CD14-positive monocyte (primary cell): ENCODE measurements at places on chromosomes 3 and 15. TPM values are rescaled to one million over a fixed set of nuclear protein-coding genes. Genes with fewer than 3 reads are reported as not detected.
A peak's percentile ranks its signal among the peaks of the same experiment; 100 is the strongest.

DNA sequence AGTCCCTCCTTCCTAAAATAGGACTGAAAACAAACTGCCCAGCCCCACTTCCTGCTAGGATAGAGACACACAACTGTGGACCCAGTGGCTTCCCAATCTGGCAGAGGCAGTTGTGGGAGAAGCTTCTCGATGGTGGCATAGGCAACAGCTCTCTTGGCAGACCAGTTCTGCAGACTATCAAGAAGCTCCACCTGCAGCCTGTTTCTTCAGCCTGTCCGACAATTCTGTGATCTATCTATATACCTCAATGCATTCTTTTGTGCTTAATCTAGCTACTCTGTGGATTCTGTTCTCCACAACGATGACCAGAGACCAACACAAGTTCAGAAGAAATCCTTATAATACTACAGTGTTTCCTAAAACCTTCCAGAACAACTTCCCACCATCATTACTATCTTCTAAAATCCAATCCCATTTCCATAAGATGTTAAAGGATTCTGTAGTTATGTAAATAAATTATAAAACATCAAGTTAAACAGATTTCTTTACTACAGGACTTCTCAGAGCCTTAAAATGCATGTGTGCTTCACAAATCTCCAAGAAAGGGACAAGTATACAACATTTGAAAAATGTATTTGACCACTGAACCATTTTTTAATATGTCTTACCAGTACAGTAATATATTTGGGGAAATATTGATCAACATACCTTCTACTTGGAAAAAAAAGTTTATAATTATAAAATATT, 57.7 kb downstream of the IGF2BP2 start:
- DNase-seq: no peak
- no peaks in the 10 kb centered on the region for H3K36me3 ChIP-seq
- peak overlapping the region; percentile 34 for H3K27ac ChIP-seq
- no peak overlapping the region for H3K4me3 ChIP-seq

GRCh38 chr3:140219291-140219690, 284.3 kb downstream of the CLSTN2 start:
- no peaks in the 10 kb centered on the region for H3K4me1 ChIP-seq
- H3K4me3 ChIP-seq: no peak overlapping the region
- H3K27me3 ChIP-seq: no peaks in the 10 kb centered on the region
- no peaks in the 10 kb centered on the region for H3K36me3 ChIP-seq

GRCh38 chr15:74976159-74976558, 19.2 kb upstream of the SCAMP5 start:
- no peak overlapping the region for H3K4me3 ChIP-seq
- no peaks in the 10 kb centered on the region for H3K36me3 ChIP-seq
- DNase-seq: no peak
- H3K27ac ChIP-seq: no peak overlapping the region
- no peaks in the 10 kb centered on the region for H3K4me1 ChIP-seq

GRCh38 chr3:53595660-53596059, 101.2 kb downstream of the CACNA1D start:
- H3K4me3 ChIP-seq: no peak overlapping the region
- no peak overlapping the region for H3K27ac ChIP-seq
- no peaks in the 10 kb centered on the region for H3K36me3 ChIP-seq
- H3K27me3 ChIP-seq: no peaks in the 10 kb centered on the region
- DNase-seq: no peak
- no peaks in the 10 kb centered on the region for H3K4me1 ChIP-seq

- DNase-seq: no peak
- no peaks in the 10 kb centered on the region for H3K27me3 ChIP-seq
- H3K4me3 ChIP-seq: no peak overlapping the region
- no peaks in the 10 kb centered on the region for H3K4me1 ChIP-seq
These were observed 59.0 kb upstream of the PDZRN3 start for GRCh38 chr3:73683706-73684105.

- no peaks in the 10 kb centered on the region for H3K27me3 ChIP-seq
- H3K4me3 ChIP-seq: no peak overlapping the region
- DNase-seq: no peak
- no peaks in the 10 kb centered on the region for H3K36me3 ChIP-seq
- peaks cover 16% of the 10 kb centered on the region for H3K4me1 ChIP-seq
- no peak overlapping the region for H3K27ac ChIP-seq
These were observed 52.6 kb downstream of the TM4SF18 start for GRCh38 chr3:149280671-149281349.

GRCh38 chr15:52579852-52580251, 11.0 kb upstream of the ARPP19 start:
- H3K27ac ChIP-seq: no peak overlapping the region
- DNase-seq: no peak
- H3K36me3 ChIP-seq: peaks cover 38% of the 10 kb centered on the region
- no peaks in the 10 kb centered on the region for H3K27me3 ChIP-seq

The BFSP2 gene
- not detected in 2 replicates for polyA plus RNA-seq

The RASSF1 gene
- 191 and 229 TPM in 2 replicates for polyA plus RNA-seq
